Choroid plexus epithelial cell (primary cell): ENCODE measurements at places on chromosomes 4 and X.

GRCh38 chr4:155402941-155403340, 26.2 kb upstream of the MAP9 start:
- no peak for DNase-seq

- peak; percentile 84 for DNase-seq
Measured at GRCh38 chr4:129095811-129096454, at the start of gene C4orf33. Gene C4orf33, plus strand, starts transcription at chr4:129096152. Its CDS starts 6,459 bp downstream, at chr4:129102611.

DNA sequence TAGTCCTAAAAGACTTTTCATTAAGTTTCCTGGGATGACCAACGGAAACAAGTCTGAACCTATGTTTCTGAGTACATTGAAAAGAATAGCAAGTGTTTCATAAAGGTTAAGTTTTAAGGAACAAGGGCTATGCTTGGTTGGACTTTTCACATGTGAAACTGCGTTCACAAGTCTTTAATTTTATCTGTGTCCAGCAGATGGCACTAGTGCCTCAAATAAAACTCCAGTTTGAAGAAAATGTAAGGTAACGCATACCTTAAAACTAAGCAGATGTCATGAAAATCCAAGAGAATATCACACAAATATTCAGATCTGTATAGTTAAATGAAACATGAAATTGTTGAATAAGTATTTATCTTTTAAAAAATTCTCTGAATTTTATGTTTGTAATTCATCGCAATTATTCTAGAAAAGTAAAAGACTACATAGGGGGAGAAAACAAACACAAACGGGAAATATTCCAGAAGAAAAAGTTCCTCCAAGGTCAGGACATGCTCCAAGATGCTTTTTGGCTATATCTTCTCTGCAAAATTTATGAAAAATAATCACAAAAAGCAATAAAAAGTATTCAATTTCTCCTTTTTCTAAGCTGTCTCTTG, 89.6 kb upstream of the MAD2L1 start:
- DNase-seq: peak; percentile 93

DNA sequence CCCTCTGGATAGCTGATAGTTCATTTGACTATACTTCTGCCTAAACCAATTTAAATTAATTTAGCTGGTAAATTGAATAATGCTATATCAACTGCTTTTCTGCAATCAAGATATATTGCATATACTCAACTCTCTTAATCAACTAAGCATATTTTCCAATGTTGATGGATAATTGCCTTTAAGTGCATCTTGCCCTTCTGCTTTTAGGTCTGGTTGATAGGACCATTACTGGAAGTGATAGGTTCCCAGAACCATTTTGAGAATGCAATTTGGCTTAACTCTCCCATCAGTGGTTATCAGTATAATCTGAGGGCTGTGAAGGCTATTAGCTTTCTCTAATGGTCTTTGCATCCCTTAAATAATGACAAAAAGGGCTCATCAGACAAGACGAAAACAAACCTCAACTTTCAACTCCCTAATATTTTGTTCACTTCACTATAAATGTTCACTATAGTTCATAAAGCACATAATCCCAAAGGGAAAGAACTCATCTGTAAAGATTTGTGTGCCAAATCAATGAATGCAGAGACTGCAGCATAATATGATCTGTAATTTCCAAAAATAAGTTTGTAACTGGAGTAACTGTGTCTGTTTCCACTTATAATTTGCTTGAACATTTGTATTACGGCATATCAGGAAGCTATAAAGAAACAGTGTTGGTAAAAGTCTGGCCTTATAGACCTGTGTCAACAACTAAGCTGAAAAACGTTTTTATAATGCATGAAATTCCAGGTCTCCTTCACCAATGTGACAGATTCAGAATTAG, 273.6 kb downstream of the FBXO8 start:
- no peak for DNase-seq

DNA sequence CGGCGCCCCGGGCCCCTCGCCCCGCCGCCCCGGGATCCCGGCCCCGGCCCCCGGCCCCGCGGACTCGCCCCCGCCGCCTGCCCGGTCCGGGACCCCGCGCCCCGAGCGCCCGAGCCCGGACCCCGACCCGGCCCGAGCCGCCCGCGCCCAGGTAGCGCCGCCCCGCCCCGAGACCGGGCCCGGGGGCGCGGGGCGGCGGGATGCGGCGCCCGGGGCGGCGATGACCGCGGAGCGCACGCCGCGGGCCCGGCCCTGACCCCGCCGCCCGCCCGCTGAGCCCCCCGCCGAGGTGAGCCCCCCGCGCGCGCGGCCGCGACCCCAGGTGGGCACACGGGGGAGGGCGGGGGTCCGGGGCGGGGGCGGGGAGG, 224 bp downstream of the FGFRL1 start:
- no peak for DNase-seq

DNA sequence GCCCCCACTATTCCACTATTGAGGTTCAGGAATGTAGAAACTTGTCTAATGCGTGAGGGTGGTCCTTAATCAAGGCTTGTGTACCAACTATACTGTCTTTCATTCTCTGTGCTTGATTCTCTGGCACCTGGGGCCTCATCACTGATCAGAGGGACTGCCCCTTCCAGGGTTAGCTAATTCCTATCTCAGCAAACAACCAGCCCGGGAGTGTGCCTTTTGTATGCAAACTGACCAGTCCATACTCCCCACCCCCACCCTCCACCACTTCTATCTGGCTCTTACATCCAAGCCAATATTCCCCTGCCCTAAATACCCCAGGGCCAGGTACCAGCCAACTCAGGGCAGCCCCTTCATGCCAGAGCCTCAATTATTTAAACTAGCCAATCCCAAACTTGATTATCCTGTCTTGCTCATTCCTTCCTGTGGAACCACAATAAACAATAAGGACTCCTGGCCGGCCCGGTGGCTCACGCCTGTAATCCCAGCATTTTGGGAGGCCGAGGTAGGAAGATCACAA, 59.3 kb downstream of the FTHL17 start:
- DNase-seq: no peak

DNA sequence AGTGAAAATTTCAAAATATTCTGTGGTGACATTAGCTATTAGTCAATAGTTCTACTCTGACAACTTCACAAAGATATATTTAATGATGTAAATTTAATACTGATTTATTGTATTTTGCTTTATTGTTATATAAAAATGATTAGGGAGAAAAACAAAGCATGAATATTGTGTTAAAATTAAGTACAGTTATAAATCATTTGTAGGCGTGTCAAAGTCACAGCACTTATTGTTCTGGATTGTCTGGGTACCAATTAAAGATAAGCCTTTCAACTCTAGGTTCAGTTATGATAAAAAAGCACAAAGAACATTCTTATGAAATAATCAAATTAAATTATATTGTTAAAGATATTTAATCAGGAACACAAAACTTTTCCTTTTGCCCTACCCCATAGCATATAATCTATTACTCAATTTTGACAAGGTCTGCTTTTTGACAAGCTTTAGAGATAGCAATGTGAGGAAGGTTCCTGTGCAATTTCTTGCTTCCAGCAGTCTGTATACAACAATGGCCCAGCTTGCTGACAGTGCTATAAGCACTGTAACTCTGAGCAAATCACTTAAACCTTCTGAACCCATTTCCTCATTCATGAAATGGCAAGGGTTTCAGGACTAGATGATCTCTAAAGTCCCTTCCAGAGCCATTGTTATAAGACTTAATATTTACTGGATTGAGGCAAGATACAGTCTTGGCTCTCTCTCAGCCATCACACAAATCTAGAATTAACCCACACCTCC, 910.3 kb upstream of the LCORL start:
- DNase-seq: no peak

GRCh38 chrX:47228550-47229270, 4.1 kb upstream of the USP11 start:
- no peak for DNase-seq

DNA sequence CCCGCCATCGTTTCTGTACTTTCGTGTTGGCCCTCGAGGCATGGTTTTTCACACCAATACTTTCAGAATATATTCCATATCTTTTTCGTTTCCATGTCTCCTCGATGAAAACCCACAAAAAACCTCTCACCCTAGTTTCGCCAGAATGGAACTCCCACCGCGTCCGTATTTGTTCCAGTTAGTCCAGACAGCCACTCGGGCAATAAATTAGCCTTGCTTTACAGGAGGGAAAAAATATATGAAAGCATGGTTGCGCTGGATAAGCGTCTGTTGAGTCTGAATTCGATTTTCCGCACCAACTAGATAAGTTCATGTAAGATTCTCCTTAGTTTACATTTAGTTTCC, 550 bp upstream of the CHM start:
- DNase-seq: no peak

DNA sequence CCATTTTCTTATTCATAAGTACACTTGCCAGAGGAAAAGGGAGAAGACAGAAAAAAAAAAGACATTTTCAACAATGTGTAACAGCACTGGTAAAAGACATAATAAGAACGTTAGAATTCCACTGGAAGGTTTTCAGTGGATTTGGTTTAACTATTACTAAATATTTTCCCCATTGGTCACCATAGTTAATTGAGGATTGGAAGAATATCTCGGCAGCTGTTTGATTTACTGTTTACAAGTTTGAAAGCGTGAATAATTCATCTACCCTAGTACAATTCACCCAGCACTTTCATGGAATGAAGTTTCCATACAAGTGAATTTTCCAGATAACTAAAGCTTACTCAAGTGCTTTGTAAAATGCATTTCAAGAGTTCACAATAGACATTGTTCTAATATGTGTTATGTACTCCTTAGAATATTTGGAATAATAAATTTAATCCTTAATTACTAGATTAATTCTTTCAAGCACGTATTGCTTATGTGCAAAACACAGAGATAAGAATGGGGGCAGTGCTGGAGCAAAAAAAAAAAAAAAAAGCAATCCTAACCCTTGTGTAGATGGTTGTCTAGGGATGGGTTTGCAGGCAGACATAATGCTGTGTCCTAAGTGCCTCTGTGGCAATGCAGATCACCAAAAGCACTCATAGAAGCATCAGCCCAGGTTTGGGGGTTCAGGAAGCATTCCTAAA, 57.1 kb downstream of the ENPEP start:
- DNase-seq: no peak

DNA sequence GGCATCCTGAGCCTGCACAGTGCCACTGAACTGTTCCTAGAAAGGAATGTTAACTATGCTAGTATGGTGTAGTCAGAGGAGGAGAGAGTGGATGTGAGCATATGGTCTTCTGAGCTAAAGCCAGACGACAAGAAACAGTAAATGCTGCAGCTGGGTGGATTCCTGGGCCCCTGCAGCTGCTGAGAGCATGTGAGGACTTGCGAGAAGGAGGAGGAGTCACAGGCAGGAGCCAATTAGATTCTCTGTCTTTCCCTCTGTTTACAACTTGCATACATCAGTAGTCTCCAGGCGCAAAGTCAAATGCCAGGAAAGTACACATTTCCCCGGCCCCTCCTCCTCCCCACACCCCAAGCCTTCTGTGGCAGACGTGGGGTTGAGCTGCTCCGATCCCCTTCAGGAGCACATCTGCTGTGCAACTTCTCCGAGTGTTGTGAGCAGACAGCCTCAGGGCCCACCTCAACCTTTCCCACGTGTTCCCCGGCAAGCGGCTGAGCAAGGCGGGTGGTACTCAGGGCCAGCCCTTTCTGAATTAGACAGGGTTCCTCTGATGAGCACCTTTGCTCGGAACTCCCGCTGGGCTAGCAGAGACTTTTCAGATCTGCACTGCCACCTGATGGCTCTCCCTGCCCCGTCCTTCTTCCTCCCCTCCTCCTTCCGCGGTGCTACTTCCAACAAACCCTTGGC, 108.7 kb upstream of the ATP6AP2 start:
- peak; percentile 94 for DNase-seq
